ENCODE measurements at places on chromosomes 1 and 21.

DNA sequence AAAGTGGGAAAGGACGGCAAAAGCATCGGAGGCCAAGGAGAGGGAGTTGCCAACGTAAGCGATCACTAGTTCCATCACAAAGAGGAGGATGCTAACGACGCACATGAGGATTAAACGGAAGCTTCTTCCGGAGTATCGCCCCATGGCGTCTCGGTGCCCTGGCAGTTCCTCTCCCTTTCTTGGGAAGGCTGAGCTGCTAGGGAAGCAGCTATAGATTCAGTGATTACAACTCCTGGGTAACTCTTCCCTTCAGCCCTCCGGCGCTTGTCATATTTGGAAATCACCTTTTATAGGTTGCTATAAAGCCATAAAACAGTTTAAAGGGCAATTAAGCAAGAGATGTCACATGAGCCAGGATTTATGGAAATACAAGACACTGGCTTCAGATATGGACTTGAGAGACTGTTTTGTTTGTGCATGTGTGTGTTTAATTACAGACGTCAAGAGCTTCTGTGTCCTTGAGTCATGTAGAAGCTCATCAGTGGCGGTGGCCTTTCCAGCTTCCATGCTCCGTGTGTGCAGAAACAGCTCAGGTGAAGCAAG is 30.6 kb upstream of the SLC30A10 start:
- H3K27ac ChIP-seq, result no peak overlapping the region
- no peak overlapping the region for H3K4me3 ChIP-seq
- H3K36me3 ChIP-seq, result no peaks in the 10 kb centered on the region
- H3K4me1 ChIP-seq, result no peaks in the 10 kb centered on the region
- DNase-seq, result no peak
- H3K27me3 ChIP-seq, result peaks cover 19% of the 10 kb centered on the region

DNA sequence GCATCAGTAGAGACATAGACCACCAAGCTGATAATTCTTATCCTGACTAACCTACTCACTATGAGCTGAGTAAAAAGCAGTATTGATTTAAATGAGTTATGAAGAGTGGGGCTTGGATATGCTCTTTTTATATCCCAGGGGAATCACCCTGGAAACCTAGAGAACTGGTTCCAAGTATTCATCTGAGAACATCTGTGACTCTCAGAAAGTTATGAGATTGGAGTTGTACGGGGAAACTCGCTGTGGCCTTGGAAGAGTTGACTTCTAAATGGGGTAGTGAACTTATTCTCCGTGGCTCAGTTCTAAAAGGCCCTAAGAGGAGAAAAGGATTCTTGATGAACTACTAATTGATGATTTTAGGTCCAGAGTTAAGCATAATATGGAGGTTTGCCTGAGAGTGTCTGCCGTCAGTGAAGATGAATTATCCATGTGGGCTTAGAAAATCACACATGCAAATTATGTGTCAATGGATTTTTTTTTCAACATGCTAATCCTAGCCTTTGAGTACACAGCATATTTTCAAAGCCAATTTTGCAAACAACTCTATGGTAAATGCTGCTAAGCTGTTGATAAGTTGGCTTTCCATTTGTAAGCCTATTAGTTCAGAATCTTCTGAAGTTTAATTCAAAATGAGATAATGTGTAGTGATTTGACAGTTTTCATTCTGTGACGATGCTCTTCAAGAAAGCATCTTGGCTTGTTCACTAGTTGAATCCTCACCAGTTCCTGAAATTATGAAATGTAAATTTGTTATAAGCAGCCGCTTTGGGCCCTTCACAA is 122.7 kb downstream of the FGGY start:
- no peaks in the 10 kb centered on the region for H3K27me3 ChIP-seq
- H3K27ac ChIP-seq, result no peak overlapping the region
- DNase-seq, result no peak
- H3K4me3 ChIP-seq, result no peak overlapping the region
- no peaks in the 10 kb centered on the region for H3K4me1 ChIP-seq

DNA sequence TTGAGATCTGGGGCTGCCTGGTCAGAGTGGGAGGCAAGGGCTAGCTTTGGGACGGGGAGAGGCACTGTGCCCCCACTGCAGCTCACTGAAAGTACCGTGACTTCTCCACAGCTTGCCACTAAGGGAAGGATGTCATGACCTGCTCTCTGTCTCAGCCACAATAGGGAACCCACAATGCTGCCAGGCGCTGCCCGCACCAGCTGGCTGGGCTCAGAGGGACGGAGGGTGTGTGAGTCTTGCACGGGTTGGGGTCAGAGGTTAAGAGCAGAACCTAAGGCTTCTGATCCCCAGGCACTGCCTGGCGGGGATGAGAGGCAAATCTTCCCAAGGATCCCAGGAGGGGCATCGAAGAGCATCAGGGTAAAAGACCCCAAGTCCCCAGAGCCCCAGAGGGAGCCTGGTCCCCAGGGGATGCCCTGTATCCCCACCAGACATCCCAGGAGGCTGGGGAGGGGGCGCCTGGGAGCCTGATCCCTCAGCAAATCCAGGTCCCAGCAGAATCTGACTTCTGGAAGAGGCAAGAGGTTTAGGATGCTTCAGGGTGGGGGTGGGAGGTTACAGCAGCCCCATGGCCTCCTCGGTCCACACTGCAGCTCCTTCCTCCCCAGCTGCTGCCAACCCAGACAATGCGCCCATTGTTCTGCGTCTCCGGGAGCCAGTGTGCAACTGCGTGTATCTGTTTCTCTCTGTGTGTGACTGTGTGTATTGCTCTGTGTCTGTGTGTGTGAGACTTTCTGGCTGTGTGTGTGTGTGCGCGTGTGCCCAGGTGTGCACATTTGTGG is 2.0 kb upstream of the MARCKSL1 start:
- no peak for DNase-seq
- H3K27ac ChIP-seq, result peak overlapping the region; percentile 92
- H3K27me3 ChIP-seq, result peaks cover 9% of the 10 kb centered on the region
- H3K36me3 ChIP-seq, result peaks cover 19% of the 10 kb centered on the region

DNA sequence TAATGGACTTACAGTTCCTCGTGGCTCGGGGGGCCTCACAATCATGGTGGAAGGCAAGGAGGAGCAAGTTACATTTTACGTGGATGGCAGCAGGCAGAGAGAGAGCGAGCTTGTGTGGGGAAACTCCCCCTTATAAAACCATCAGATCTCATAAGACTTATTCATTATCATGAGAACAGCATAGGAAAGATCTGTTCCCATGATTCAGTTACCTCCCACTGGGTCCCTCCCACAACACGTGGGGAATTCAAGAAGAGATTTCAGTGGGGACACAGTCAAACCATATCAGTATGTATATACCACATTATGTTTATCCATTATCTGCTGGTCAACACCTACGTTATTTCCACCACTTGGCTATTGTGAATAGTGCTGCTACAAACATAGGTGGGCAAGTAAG is 352.3 kb upstream of the B3GALT2 start:
- DNase-seq, result no peak
- H3K27me3 ChIP-seq, result no peaks in the 10 kb centered on the region
- H3K36me3 ChIP-seq, result no peaks in the 10 kb centered on the region
- H3K4me3 ChIP-seq, result no peak overlapping the region

DNA sequence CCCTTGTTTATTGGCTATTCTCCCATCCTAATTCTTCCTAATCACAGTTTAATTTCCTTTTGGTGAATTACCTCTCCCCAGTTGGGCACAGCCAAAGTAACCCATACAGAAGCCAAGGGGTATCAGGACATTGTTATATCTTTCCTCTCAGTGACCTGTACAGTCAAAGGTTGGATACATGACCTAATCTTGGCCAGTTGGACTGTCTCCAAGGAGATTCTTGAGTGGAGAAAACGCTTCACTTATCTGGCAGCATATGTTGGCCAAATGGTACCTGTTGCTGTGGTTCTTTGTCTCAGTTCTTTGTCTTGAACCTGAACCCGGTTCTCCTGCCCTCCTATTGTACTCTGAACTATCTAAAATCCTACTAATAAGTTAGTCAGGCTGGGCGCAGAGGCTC is 15.3 kb upstream of the TBCE start:
- no peak for DNase-seq
- H3K27ac ChIP-seq, result no peak overlapping the region
- H3K36me3 ChIP-seq, result no peaks in the 10 kb centered on the region
- H3K4me3 ChIP-seq, result no peak overlapping the region

- DNase-seq, result peak; percentile 61
- H3K4me1 ChIP-seq, result peaks cover 12% of the 10 kb centered on the region
- H3K27ac ChIP-seq, result no peak overlapping the region
- H3K4me3 ChIP-seq, result peak overlapping the region; percentile 90
- H3K36me3 ChIP-seq, result peaks cover 19% of the 10 kb centered on the region
- no peaks in the 10 kb centered on the region for H3K27me3 ChIP-seq
These were observed 692 bp downstream of the SORT1 start for GRCh38 chr1:109396871-109397580.

GRCh38 chr1:41435570-41436178 is 48.8 kb downstream of the EDN2 start:
- peaks cover 4% of the 10 kb centered on the region for H3K4me1 ChIP-seq
- H3K4me3 ChIP-seq, result no peak overlapping the region
- H3K27ac ChIP-seq, result peak overlapping the region; percentile 69
- H3K27me3 ChIP-seq, result no peaks in the 10 kb centered on the region

- no peaks in the 10 kb centered on the region for H3K36me3 ChIP-seq
- H3K27ac ChIP-seq, result no peak overlapping the region
- H3K4me1 ChIP-seq, result no peaks in the 10 kb centered on the region
- no peak overlapping the region for H3K4me3 ChIP-seq
- no peaks in the 10 kb centered on the region for H3K27me3 ChIP-seq
These were observed 48.1 kb downstream of the SYF2 start for GRCh38 chr1:25184001-25184762.

- H3K4me3 ChIP-seq, result no peak overlapping the region
- H3K27me3 ChIP-seq, result no peaks in the 10 kb centered on the region
- no peak overlapping the region for H3K27ac ChIP-seq
These were observed 125.9 kb downstream of the ATP5PO start for GRCh38 chr21:33789697-33790096.

DNA sequence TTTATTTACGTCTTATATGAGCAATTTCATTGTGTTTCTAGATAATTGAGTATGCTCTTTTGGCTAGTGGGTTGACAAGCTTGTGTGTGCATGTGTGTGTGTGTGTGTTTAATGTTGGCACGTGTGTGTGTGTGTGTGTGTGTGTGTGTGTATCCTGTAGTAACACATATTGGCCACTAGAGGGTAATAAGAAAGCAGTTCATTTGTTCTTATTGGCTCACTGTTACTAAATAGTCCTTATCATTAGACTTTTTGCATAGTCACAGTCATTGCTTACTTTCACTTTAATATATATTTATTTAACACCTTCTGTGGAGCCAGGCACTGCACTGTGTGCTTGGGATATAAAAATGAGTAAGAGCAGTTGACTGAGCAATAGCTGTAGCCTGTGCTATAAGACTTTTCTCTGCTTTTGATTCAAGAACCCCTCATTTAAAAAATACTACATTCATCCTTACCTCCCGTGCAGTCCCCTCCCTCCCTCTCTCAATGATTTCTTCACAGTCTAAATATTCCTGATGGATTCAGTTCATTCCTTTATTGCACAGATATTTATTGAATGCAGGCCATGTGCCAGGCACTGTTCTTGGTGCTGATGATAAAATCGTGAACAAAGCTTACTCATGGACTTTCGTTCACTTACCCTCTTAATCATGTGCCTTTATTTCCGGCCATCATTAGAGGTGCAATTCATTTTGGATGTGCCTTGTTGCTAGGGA is 96.7 kb downstream of the DYRK1A start:
- peaks cover 4% of the 10 kb centered on the region for H3K4me1 ChIP-seq
- DNase-seq, result peak; percentile 62
- H3K27me3 ChIP-seq, result no peaks in the 10 kb centered on the region
- peaks cover 24% of the 10 kb centered on the region for H3K36me3 ChIP-seq
- no peak overlapping the region for H3K27ac ChIP-seq

DNA sequence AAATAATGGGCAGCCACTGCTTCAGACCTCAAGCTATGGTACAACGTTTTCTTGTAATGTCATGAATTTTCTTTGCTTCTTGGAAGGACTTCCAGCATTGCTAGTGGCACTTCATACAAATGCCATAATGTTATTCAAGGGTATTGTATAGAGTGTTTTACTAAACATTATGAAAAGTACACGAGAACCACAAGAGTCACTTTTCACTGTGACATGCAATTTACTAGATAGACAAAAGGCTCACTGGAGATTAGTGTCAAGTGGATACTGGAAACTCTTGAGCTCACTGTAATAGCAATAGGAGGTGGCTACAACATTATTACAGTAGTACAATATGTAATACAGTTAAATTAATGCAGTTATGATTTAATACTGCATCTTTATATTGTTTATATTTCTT is 5.3 kb upstream of the OLFM3 start:
- no peak for DNase-seq
- no peak overlapping the region for H3K27ac ChIP-seq
- H3K4me3 ChIP-seq, result no peak overlapping the region
- H3K27me3 ChIP-seq, result peaks cover 24% of the 10 kb centered on the region
- H3K36me3 ChIP-seq, result no peaks in the 10 kb centered on the region
- H3K4me1 ChIP-seq, result no peaks in the 10 kb centered on the region

- no peaks in the 10 kb centered on the region for H3K4me1 ChIP-seq
- H3K27ac ChIP-seq, result no peak overlapping the region
- no peak for DNase-seq
- H3K27me3 ChIP-seq, result peaks cover 17% of the 10 kb centered on the region
- H3K36me3 ChIP-seq, result no peaks in the 10 kb centered on the region
These were observed 14.2 kb downstream of the S100A7A start for GRCh38 chr1:153430561-153430960.

- H3K4me1 ChIP-seq, result no peaks in the 10 kb centered on the region
- no peak for DNase-seq
- no peaks in the 10 kb centered on the region for H3K36me3 ChIP-seq
- no peak overlapping the region for H3K27ac ChIP-seq
These were observed 16.4 kb upstream of the LRRC52 start for GRCh38 chr1:165527251-165528007.

- DNase-seq, result no peak
- no peak overlapping the region for H3K4me3 ChIP-seq
- no peak overlapping the region for H3K27ac ChIP-seq
- H3K27me3 ChIP-seq, result no peaks in the 10 kb centered on the region
- H3K36me3 ChIP-seq, result peaks cover 18% of the 10 kb centered on the region
These were observed 4.2 kb downstream of the CSTB start for GRCh38 chr21:43771698-43772424.

DNA sequence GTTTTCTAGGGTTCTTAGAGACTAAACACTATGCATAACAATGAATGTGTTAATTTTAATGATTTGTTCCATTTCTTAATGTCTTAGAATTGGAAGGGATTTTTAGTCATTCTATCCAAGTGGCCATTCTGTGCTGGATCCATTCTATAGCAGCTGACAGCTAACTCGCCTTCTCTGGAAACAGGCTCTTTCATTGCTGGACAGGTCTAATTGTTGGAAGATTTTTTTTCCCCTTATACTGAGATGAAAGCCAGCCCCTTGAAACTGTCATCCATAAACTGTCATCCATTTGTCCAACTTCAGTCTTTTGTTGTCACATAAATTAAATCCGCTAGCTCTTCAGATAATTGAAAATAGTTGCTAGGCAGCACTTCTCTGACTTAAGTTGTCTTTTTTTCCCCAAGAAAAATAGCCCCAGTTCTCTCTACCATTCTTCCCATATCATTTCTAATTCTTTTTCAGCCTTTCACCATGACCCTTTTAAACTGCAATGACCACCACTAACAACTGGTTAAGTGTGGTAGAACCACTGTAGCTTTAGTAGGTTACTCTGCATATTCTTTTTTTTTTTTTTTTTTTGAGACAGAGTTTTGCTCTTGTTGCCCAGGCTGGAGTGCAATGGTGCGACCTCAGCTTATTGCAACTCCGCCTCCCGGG is 19.7 kb downstream of the AK4 start:
- H3K27ac ChIP-seq, result no peak overlapping the region
- no peak overlapping the region for H3K4me3 ChIP-seq
- peaks cover 4% of the 10 kb centered on the region for H3K36me3 ChIP-seq
- H3K4me1 ChIP-seq, result no peaks in the 10 kb centered on the region
